Stimulated activated CD8-positive, alpha-beta memory T cell treated with anti-CD3 and anti-CD28 coated beads, Interleukin-2, amount 100 ng/mL, for 48 hours (primary cell): ENCODE measurements at places on chromosomes 12 and 14.

DNA sequence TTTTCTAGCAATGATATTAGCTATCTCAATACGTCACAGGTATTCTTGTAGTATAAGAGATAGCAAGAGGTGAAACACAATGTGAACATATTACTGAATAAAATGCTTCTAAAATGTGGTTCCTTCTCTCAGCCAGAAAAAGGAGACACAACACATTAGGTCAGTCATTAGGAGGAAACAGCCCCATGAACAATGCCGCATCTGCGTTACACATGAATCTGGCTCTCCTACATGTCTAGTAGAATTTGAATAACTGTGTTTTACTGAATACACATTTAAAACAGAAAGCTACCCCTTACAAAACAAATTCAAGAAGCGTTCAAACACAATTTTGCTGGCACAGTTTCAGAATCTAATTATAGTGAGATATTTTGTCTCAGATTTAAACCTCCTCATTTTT, 51.6 kb downstream of the EFCAB11 start:
- DNase-seq = no peak

- DNase-seq = no peak
Observed at GRCh38 chr14:100281286-100282082, 24.8 kb downstream of the SLC25A29 start.

DNA sequence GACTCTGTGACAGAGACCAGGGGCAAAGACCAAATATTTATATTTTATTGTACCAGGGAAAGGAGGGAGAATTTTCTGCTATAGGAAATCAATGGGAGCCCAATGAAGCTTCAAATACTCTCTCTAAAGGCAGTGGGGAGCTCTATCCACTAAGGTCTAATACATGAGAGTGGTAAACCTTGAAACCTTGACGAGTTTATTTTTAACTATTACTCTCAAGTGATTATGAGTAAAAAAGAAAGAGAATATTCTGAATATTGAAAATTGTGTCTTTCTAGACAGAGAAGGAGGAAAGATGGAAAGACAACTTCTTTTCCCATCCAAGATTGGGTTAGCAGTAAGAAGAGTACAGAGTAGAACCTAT, 1722.1 kb upstream of the SEL1L start:
- DNase-seq = no peak

DNA sequence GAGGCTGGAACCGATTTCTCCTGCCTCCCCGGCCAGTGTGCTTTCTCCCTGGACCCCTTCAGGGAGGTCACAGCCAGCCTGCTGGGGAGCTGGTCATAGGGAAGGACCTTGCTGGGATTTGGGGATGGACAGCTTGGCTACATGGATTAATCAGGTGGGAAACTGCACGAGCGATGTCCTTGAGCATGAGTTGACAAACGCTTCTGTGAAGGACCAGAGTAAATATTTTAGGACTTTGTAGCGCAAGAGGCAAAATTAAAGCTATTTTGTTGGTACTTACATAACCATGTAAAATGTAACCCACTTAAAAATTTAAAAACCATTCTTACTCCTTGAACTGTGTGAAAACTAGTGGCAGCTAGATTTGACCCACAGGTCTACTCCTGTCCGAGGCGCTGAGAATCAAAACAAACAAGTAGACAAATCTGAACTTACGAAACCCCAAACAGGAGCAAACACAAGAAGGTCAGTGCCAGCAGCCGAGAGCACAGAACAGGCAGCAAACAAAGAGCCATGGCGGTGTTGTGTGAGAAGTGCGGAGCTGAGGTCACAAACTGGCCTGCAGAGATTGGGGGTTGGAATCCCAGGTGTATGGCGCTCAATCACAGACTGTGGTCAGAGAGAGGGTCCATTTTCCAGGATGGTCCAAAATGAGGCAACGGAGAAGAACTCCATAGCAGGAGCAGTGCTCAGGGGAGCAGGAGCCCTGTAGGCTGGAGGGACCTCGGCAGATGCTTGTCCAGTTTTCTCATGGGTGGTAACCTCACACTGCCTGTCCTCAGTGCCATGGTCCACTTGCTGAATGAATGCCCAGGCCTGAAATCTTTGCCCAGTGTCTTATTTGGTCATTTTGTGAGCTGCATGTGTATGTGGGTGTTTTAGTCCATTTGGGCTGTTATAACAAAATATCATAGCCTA, 79.2 kb upstream of the CLMN start:
- DNase-seq = no peak

DNA sequence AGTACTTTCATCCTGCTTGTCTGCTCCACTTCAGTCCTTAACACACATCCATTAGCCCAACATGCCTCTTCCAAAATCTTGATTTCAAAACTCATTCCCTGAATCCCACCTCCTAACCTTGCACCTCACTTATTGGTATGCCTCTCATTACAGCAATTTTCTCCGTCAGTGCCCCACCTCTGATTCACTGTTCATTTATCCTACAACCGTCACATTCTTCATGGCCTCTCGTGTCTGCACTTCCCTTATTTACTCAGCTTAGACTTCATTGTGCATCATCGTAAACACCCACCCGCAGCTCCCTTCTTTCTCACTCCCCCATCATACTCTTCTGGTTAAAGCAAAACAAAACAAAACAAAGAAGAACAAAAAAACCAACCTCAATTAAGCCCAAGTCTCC, 160.6 kb upstream of the HMGA2 start:
- DNase-seq = no peak

DNA sequence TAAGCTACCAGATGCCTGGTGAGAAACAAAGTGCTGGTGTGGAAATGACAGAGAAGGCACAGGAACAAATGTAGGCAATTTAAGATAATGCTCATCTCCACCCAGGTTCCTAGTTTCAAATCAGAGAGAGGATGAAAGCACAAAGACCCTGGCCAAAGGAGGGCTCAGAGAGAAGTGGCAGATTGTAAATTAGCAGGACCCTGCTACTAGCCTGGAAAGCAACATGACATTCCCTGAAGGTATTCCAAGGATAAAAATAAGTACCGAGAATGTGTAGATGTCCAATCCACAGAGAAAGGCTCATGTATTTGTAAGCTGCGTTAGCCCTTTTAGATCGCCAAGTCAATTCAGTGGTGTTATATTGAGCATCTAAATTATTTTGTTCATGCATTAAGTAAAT, 324.0 kb downstream of the TMEM117 start:
- no peak for DNase-seq

DNA sequence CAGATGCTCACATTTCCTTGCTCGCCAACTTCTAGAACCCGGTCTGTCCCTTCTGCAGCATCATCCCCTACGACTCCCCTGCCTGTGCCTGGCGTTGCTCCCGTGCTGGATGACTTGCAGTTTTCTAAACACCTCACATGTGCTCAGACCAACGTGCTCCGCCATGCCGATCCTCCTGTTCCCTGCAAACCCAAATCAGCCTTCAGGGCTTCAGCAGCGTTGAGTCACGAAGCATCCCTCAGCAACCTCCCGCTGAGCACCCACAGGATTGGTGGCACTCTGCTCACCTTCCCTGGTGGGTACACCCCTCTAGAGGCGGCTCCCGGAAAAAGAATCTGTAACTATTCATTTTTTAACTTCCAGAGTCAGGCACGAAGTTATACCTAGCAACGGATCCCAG, 2.8 kb upstream of the PIWIL1 start:
- DNase-seq = no peak
